ENCODE measurements at places on chromosomes 13 and 19.

GRCh38 chr19:44620667-44621066 lies 7.3 kb downstream of the IGSF23 start:
- DNase-seq, result no peak

DNA sequence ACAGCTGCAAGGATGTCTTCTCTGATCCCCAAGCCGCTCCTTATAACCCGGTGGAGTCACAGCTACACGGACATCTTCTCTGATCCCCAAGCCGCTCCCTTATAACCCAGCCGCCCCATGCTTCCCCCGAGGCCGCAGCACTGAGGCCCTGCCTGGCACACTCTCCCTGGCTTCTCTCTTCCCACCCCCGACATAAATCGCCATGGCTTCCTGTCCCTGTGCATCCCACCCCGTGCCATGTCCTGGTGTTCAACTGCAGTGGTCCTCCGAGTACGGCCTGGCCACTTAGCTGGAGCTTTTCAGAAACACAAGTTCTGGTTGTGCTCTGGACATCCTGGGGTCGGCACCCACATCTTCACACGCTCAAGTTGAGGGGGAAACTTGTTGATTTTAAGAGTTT lies 60.4 kb downstream of the RASA3 start:
- DNase-seq, result no peak

GRCh38 chr19:38744298-38744681 lies at the start of gene CAPN12:
Gene CAPN12 (minus strand): TSS chr19:38744474. CDS start chr19:38744165, 309 bp downstream.
- no peak for DNase-seq

- no peak for DNase-seq
Measured at GRCh38 chr13:43482026-43482425, 304.7 kb downstream of the ENOX1 start.
